ENCODE measurements at places on chromosomes 12 and 14.
A peak's percentile ranks its signal among the peaks of the same experiment; 100 is the strongest.

- DNase-seq, result no peak
These were observed 167.9 kb downstream of the CAND1 start for GRCh38 chr12:67437011-67437410.

DNA sequence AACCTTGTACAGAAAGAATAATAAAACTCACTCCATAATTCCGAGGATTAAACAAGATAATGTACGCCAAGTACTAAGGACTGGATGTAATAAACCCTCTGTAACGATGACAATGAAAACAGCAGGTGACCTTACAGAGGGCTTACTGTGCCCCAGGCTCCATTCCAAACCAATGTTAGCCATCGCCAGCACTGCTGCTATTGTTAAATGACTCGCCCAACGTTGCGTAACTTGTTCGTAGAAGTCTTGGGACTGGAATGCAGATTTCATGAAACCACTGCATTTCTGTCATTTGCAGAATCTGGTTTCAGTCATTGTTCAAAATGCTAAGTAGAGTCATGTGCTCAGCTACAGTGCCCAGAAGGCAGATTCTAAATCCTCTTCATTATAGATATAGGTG is 728 bp upstream of the STON2 start:
- DNase-seq, result peak; percentile 73

- DNase-seq, result no peak
These were observed 56.4 kb downstream of the CMKLR1 start for GRCh38 chr12:108282676-108283075.

DNA sequence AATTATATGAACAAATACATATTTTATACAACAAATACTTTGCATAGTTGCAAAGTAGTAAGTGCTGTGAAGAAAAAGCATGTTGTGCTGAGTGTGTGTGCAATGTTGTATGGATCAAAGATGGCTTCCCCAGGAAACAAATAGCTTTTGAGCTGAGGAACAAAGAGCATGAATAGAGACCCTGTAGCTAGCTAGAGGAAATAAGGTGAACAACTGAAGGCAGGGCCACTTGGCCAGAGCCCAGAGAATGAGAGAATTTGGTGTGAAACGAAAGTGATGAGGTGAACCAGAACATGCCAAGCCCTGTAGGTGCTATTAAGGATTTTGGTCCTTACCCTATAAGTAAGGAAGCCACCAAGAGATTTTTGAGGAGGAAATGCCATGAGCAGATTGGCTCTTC is 17.1 kb downstream of the DYRK2 start:
- DNase-seq, result no peak

DNA sequence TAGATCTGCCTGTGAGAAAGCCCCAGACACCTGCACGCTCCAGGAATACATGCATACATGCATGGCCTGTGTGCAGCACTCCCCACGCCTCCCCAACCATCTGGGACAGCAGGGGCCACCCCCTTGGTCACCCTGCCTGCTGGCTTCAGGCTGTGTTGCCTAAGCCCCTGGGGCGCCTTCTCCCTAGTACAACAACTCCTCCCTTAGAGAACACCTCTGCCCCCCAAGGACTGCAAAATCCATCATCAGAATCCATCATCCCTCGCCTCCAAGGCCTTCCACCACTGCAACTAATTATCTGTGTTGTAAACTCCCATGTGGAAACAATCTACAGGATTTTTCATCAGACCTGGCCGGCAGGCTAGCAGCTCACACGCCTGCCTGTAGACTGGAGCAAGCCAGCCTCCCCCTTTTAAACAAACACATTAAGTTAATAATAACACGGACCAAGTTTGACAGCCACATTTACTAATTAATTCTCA is 36.8 kb downstream of the ZFP36L1 start:
- DNase-seq, result peak; percentile 74

DNA sequence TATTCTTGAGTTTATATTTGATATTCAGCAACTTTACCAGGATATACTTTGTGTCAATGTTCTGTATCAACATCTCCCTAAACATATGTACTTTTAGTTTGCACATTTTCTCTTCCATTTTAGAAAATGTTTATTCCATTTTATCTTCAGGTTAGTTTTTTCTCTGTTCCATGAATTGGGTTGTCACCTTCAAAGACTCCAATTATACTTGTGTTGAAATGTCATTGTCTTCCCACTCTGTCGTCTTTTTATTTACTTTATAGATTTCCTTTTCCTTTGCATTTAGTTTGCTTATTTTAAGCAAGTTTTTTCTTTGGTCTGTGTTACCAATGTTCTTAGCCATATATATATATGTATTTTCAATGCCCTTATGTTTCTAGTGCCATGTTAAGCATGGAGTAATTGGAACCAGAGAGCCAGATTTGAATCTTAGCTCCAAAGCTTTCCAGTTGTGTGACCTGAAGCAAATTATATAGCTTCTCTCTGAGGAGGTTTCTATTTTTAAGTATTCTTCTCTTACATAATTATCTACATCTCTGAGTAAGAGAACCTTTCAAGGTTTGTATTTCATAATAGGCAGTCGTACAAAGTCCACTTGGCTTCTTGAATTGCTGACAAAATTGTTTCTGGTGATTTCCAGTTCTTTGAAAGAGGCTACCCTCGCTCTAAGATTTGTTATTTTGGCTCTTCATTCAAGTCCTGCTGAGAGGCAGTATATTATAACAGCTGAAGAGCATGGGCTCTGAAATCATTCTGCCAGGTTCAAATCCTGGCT is 85.8 kb upstream of the DYRK2 start:
- DNase-seq, result no peak

- no peak for DNase-seq
These were observed 11.7 kb upstream of the BATF start for GRCh38 chr14:75510547-75510946.

DNA sequence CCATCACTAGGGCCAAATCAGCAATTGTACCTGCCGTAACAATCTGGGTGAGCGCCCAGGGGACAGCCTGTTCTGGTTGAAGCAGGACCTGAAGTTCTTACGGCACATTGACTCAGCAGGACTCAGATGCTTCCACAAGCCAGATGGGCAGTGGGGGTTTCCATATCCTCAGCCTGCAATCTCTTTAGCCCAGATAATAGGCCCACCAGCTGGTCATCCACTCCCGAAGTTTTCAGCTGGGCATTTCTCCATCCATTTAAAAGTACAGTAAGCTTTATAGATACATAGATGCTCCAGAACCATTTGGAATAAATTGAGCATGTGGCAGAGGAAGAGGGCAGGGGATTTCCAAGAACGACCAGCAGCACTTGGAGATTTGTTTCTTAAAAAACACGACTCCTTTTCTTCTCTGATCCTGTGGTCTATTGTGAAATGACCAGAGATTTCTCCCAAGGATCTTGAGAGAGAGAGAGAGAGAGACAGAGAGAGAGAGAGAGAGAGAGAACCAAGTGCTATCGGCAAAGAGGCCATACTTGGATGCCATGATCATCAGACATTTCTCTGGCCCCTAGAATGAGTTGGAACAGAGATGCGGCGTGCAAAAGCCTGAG is 74.8 kb upstream of the PLXNC1 start:
- peak; percentile 12 for DNase-seq

GRCh38 chr12:91205811-91206210 is 23.2 kb upstream of the DCN start:
- DNase-seq, result no peak

- DNase-seq, result no peak
These were observed 4.2 kb upstream of the C1QL4 start for GRCh38 chr12:49340971-49341776.

GRCh38 chr12:13167226-13167625 is 29.3 kb upstream of the EMP1 start:
- DNase-seq, result no peak

DNA sequence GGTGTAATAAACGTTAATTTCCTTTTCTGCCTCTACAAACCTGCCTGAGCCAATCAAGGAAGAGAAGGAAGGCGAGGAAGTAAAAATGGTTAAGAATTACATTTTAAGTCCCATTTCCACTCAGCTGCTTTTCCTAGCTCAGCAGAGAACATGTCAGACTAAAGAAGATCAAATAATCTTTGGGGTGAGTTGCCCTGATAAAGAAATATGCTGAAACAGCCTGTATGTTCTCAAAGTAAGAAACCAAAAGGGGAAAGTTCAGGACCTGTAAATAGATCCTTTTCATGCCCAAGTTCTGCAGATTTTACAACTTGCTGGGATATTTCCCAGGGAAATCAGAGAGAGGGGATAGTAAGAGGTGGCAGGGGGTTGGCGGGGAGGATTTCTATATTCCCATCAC is 55.5 kb downstream of the PHLDA1 start:
- no peak for DNase-seq

GRCh38 chr12:88833641-88834116 is 253.4 kb upstream of the KITLG start:
- DNase-seq, result no peak

- DNase-seq, result no peak
These were observed 1356.9 kb downstream of the TMEM121 start for GRCh38 chr14:106883218-106883692.

DNA sequence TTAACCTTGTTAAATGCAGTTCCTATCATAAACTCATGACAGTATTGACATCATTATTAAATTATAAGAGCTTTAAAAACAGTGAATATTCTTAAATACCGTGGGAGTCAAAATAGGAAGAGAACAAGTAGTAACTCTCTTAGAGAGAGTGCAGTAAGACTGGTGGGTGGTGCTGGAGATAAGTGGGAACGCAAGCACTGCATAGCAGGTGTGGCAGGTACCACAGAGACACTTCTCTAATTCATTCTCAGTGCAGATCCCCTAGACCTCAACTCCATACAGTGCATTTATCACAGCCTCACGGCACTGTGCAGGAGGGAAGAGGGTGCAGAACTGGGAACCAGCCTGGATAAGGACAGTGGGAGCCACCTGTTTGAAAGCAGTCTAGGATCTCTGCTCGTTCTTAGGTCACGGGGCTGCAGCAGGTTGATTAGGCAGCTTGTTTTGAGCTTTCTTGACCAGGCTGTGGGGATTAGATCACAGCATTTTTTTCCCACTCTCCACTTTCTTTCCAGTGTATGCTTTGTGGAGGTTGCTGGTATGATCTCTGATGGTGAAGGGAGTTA is 165.6 kb downstream of the PRKCH start:
- DNase-seq, result no peak

GRCh38 chr12:53676656-53677015 is 753 bp upstream of the ATP5MC2 start:
- DNase-seq, result peak; percentile 47

DNA sequence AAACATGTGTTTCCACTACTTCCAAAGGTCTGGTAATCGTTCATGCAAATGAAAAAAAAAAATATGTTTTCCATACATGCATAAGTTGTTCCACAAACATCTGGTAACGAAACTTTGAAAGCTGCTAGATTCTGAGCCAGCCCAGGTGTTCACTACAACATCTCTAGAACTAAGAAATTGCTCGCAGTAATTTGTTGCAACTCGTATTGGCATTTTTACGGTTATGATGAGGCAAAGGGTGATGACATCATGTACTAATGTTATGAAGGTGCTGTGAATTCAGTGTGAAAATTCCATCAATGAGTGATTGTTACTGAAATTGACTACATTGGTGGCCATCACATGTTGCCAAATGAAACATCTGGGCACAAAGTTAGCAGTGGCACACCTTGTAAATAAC is 31.9 kb upstream of the CCDC91 start:
- DNase-seq, result no peak

DNA sequence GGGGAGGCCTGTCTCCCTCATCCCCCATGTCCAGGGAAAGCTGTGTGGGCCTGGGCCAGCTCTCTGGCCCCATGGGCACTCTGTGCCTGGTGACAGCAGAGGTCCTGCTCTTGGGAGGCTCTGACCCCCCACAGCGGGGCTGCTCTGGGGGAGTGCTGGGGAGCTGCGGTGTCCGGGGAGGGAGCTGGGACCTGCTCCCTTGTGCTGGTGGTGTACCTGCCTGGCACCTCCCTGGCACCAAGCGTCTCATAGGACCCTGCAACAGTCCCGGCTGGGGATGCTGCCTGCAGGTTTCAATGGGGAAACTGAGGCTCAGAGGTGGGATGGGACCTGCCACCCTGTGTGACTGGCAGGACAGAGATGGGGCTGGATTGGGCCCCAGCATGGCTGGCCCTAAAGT is 111.3 kb downstream of the KIF26A start:
- no peak for DNase-seq

DNA sequence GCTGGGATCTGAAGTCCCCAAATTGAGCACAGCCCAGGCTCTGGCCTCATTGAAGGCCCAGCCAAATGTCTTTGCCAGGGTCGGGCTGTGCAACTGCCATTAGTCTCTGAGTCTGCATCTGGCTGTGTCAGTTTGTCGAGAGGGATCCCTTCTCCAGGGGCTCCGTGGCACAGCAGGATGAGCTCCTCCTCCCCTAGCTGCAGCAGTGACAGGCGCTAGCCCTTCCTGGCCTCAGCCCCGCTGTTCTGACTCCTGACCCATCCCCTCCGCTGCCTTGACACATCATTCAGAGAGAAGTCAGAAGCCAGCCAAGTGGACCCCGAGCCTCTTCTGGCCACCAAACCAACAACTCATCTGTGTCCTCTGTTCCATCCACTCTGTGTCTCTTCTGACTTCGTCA is 188.3 kb downstream of the CALM1 start:
- DNase-seq, result no peak

GRCh38 chr14:66662374-66662773 is 154.4 kb downstream of the GPHN start:
- DNase-seq, result no peak

DNA sequence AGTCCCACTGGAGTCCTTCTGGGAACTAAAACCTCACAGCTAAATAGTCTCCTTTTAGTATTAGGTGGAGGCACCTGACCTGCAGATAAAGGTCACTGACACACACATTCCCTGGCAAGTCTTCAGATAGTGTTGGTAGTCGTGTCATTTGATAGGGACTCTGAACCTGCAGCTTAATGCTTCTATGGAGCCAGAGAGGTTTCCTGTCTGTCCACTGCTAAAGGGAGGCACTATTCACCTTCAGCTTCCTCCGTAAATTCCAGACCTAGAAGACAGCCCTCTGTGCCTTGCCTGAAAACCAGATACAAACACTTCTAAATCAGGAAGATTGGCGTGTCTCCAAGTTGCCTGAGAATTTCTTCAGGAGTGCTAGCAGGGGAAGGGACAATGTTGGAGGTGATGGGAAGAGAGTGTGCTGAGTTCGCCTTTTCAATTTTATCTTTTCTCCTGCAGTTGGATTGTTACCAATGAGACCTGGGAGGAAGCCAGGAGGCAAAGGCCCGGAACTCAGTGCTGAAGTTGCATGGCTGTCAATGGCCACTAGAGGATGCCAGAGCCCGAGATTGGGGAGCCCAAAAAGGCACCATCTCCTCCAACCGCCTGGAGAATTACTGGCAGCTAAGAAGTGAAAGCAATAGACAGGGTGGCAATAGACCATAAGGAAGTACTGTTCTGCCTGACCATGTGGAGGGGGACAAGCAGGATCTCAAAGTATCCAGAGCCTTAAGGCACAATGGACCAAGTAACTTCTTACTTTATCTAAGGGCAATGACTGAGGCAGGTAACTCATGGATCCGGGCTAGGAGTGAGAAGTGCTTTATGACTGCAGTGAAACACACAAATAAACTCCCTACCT is 81.6 kb upstream of the SCAF11 start:
- peak; percentile 87 for DNase-seq

DNA sequence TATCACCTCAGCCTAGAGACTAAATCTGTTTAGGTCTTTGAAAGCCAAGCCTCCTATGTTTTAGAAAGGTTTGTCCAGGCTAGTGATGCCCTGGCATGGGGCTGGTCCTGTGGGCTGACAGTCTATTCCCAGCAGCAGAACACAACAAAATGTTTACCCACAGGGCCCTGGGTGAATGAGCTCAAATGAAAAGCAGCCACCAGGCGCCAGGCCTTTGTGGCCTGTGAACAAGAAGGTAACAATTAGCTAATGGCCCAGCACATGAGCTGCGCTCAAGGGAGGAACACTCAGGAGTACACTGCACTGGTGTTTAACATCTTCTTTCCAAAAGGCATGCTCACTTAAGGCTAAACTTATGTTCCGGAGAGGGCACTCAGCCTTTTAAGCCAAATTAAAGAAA is 202.2 kb downstream of the MON2 start:
- DNase-seq, result no peak
